ENCODE measurements at places on chromosomes 3 and 15.
A peak's percentile ranks its signal among the peaks of the same experiment; 100 is the strongest.

DNA sequence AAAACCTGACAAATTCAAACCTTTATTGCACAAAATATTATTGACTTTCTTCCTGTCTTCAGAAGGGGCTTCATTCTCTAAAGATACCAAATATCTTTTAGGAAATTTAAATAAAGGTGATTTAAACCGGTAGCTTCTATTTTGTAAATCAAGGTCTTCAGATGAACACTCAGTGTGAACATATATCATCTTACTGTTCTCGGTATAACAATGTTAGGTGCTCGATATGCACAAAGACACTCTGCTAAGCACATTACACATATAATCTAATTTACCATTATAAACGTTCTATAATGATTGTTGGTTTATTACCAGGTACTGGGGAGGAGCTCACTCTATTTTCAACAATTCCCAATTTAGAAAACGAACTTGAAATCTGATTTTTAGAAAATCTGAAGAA lies 225.4 kb upstream of the AZI2 start:
- no peak for DNase-seq

GRCh38 chr3:45064512-45065372 lies 38.6 kb downstream of the CLEC3B start:
- DNase-seq: peak; percentile 87

- no peak for DNase-seq
These were observed 18.8 kb downstream of the PCSK6 start for GRCh38 chr15:101470548-101471239.

GRCh38 chr3:45611628-45612081 lies 17.1 kb downstream of the LIMD1 start:
- no peak for DNase-seq

- no peak for DNase-seq
These were observed 340.2 kb downstream of the LRRC3B start for GRCh38 chr3:26962492-26963360.

DNA sequence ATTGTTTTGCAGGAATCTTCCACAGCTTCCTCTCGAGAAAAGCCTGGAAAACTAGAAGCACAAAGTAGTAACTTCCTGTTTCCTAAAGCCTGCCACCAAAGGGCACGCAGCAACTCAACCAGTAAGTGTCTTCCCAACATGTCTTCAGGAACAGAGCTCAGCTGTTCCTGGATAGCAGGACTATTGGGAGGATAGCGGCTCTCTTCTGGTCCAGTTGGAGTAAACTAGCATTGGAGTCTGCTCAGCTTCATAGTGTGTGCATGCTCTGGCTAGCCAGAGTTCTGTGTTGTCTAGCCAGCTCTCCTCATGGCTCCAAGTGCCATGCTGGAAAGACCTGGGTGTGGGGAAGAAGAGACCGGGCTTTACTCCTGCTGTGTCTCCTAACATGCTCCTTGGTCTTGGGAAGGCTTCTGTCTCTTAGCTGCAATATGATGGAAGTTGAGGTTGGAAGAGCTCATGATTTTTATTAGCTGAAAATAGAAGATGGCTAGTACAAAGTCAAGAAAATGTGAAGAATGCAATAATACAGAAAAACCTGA lies 63.1 kb downstream of the IL16 start:
- DNase-seq: no peak

DNA sequence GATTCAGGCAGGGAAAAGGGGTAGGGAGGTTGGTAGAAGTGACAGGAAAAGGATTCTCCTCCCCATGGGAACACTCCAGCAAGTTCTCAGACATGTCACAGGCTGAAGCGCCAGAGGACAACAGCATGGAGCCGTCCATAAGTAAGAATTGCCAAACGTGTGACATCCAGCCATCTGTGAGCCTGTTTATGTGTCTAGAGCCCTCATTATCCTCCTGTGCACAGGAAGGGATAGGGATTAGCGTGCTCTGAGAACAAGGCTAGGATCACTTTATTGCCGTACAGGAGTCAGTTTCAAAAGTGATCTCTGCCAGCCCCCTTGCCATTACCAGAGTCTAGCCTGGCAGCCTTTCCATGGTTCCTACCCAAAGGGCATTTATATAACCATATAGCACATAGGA lies 549.5 kb downstream of the NTRK3 start:
- no peak for DNase-seq

DNA sequence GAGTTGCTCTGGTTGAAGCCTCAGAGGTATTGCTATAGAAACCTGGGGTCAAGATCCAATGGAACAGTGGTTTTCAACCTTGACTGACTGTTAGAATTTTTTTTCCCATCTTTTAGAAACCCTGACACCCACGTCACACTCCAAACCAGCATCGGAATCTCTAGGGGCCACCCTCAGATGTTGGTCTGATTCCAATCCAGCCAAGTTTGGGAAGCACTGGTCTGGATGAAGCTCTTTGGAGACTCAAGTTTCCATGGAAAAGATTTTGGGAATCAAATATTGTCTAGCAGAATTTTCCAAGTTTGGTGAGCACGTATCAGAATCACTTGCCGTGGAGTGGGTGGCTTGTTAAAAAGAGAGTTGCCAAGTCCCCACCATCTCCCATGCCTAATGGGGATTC lies 103.8 kb downstream of the THSD4 start:
- no peak for DNase-seq

DNA sequence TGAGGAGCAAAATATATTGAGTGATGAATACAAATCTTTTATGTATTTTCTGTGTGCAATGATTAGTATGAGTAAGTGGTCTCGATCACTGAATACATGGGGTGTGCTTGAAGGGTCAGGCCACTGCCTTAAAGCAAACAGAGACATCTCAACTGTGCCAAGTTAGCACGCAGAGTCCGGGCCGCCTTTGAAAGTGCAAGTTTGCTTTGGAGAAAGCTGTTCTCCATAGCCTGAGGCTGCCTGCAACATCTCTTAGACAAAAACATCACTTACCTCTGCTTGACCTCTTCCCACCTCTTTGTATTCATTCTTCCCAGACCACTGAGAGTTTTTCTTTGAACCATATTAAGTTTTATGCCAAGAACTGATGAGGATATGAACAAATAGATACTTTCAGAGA lies 267.0 kb downstream of the ZBTB20 start:
- no peak for DNase-seq

DNA sequence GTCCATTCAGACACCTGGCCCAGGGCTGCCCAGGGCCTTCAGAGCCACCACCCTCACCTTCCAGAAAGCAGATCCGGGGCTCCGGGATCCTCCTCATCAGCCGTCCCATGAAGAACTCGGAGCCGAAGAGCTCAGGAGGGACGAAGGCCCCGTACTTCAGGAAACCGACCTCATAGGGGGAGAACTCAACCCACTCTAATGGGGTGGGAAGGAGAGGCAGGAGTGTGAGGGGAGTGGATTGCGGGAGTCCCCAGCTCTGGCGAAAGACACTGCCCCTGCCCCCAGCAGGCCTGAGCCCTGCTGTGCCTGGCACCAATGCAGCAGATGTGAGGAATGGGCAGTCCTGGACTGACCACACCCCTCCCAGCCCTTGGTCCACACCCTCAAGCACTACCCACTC lies 22.6 kb downstream of the PLA2G4D start:
- no peak for DNase-seq

DNA sequence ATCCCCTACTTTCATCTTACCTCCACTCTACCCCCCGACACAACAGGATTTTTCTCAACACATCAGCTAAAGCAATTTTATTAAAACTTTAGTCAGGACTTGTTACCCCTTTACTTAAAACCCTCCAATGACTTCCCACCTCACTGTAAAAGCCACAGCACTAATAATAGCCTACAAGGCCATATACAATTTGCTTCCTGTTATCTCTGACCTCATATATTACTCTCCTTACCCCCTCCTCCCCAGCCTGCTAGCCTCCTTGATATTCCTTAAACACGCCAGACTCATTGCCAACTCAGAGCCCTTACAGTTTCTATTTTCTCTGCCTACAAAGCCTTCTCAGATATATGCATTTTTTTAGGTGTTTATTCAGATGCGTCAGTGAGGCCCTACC lies 54.4 kb downstream of the DCUN1D1 start:
- no peak for DNase-seq

GRCh38 chr3:72058493-72059081 lies 273.6 kb upstream of the PROK2 start:
- no peak for DNase-seq

- DNase-seq: peak; percentile 76
These were observed at the start of gene APH1B for GRCh38 chr15:63277038-63277892. Gene APH1B, plus strand, starts transcription at chr15:63277605. Its CDS starts 19 bp downstream, at chr15:63277624.

DNA sequence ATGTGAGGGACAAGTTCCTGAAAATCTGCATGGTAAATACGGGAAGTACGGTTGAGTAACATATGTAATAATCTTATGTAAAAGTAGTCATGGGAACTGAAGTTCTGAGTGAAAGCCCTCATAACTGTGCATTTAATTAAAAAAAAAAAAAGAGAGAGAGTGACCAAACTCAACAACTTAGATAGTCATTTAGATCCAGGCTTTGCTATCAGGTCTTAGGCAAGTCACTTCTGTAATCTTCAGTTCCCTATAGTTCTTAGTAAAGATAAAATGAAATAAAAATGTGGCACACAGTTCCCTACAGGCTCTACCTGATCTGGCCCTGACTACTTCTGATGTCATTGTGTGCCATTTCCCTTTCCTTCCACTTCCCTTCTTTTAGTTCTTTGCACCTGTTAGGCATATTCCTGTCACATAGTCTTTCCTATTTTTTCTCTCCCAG lies 15.0 kb downstream of the RNF111 start:
- DNase-seq: no peak

DNA sequence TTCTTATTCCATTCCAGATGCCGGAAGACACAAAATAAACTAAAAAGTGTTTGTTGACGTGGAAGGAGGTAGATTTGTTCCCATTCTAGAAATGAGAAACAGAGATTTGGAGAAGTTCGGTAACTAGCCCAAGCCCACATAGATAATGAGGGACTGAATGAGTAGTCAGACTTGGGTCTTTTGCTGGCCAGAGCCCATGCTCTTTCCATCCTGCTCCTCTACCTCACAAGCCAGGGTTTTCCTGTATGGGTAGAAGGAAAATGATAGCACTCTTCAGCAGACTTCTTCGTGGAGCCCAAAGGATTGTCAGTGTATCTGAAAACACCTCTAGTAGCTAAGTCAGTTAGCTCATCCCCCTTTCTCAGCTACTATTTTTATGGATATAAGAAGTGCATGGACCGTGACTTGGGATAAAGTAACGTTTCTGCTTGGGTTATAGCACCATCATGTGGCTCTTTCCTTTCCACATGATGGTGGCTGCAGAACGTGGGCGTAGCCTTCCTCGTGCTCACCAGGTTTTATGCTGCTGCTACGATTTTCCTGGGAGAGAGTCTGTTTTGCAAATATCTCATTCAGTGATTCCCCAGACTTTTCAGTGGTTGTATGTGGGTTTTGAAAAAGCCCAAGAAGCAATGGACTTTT lies 84.6 kb downstream of the DGKG start:
- peak; percentile 74 for DNase-seq

DNA sequence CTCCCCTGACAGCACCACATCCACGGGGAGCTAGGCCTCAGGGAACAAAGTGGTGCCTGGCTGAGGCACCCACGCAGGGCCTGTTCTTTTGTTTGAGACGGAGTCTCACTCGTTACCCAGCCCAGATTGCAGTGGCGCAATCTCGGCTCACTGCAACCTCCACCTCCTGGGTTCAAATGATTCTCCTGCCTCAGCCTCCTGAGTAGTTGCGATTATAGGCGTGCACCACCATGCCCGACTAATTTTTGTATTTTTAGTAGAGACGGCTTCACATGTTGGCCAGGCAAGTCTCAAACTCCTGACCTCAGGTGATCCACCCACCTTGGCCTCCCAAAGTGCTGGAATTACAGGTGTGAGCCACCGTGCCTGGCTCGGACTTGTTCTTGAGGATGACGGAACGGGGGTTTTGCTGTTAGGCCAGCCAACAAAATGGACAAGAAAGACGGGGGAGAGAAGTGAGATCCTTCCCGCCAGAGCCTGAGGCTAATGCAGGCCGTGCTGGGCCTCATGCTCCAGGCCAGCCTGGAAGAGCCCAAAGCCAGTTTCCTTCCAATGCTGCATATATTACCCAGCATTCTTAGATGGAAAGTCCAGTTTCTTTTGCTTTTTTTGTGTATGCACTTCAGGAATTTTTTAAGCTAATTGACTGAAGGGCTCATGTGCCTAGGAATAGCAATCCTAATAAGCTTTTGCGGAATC lies 28.1 kb upstream of the FURIN start:
- no peak for DNase-seq

GRCh38 chr15:52097180-52097579 lies 15.4 kb downstream of the BCL2L10 start:
- peak; percentile 31 for DNase-seq

DNA sequence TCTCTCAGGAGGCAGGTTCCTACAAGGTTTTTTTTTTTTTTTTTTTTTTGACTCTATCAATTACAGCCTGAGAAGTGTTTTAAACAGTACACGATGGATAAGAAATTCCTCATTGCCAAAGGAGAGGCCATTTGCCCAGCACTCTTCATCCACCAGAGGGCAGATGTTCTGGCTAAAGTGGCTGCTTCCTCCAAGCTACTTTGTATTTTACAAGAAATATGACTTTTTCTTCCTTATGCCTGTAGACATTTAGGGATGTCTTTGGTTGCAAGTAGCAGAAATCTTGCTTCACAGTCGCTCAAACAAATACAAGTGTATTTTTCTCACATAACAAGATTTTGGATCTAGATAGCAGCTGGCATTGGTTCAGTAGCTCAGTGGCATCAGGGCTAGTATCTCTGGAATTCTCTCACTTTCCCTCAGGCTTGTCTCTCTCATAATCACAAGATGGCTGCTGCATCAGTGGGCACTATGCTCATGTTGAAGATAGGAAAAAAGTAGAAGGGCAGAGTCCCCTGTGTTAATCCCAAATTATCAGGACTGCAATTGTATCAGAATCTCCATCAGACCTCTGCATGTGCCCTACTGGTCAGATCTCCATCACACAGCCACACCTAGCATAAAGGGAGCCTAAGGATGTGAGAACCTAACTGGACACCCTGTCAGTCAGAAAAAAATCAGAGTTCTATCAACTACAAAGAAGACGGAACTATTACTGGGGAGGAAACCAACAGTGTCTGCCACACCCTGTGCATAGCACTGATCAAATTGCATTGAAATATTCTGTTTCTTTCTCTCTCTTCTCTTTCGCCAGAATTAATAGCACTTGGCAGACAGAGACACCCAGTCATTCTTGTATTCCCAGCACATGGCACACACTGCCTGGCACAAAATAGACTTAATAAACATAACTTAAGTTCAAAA lies 138.9 kb upstream of the COL8A1 start:
- peak; percentile 78 for DNase-seq

DNA sequence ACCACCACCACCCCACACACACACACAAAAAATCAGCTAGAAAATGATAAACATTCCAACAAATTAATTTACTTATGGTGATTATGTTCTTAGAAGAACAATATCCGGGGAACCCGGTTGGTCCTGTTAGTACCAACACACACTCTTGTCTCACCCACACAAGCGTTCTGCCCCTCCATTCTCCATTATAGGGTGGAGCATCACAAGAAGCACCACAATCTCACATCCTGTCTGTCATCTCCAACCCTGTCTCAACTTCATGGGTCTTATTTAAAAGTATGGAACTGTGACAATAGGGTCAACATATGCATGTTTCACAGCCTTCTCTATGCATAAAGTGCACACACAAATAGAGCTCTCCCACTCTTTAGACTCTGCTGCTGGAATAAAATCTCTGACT lies 5.6 kb downstream of the GSK3B start:
- no peak for DNase-seq

GRCh38 chr15:82530606-82531379 lies 9.5 kb downstream of the RPS17 start:
- peak; percentile 70 for DNase-seq

Measured in cardiac fibroblast (primary cell).